NAMALWA (cell line): ENCODE measurements at places on chromosomes 16 and 17.

- DNase-seq = no peak
These were observed 98.8 kb upstream of the FAM20A start for GRCh38 chr17:68699936-68700335.

- DNase-seq = no peak
These were observed 168.4 kb upstream of the TBX2 start for GRCh38 chr17:61230972-61231820.

- peak; percentile 53 for DNase-seq
These were observed 77.1 kb upstream of the WSB1 start for GRCh38 chr17:27216836-27217235.

- DNase-seq = no peak
These were observed 20.0 kb downstream of the BRCA1 start for GRCh38 chr17:43105146-43105545.

GRCh38 chr16:82761858-82762257, 135.1 kb downstream of the CDH13 start:
- no peak for DNase-seq

- DNase-seq = no peak
These were observed 212.9 kb downstream of the CDH8 start for GRCh38 chr16:61823326-61823725.

DNA sequence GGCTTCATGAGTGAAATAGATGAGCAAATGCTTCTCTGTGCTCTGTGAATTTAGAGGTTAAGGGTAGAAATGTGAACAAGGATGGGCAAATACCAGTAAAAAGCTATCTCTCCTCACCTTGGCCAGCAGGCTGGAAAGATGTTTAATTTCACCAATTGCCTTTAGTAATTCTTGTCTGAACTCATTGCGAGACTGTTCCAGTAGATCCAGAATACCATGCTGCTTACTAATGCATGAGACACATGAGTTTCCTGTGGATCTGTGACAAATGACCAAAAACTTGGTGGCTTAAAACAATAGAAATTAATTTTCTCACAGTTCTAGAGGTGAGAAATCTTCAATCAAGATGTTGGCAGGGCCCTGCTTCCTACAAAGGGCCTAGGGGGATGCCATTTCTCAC, 9.3 kb upstream of the ZNF624 start:
- DNase-seq = no peak

GRCh38 chr17:77208217-77208808, 67.5 kb downstream of the SEC14L1 start:
- DNase-seq = no peak

- DNase-seq = no peak
These were observed at the start of gene PRSS36 for GRCh38 chr16:31149894-31150890. PRSS36 (minus strand) TSS chr16:31150066; CDS start chr16:31150035, 31 bp downstream.

GRCh38 chr17:13107676-13108235, 89.9 kb upstream of the ELAC2 start:
- DNase-seq = no peak

DNA sequence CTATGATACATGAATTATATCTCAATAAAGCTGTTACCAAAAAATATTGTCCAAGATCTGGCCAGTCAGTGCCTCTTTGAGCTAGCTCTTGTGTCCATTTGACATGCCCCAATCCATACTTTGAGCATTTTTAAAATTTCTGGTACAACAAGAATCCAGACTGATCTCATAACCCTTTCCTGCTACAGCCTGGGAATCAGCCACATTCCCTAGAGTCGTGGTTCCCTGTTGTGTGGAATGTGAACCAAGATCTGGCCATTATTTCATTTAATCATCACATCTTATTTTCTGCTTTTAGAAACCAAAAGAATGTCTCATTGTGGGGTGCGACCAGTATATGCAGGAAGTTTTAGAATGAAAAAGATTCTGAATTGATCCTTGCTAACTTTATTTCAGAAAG, 34.3 kb upstream of the RPRML start:
- DNase-seq = no peak

DNA sequence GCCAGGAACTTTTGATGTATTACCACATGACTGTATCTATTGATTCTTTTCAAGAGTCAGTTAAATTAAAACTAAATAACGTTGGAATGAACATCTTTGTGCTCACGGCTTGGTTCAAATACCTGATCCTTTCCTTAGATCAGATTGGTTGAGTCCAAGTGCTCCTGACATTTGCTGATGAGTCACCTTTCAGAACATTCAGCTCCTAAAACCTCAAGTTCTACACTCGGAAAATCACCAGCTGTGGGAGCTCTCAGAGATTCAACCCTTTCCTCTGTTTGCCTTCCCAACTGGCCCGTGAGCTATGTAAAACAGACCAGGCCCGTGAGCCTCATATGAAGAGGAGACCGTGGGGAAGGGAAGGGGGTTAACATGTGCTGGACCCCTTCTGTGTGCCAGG, 68.1 kb downstream of the RTN4RL1 start:
- DNase-seq = no peak

DNA sequence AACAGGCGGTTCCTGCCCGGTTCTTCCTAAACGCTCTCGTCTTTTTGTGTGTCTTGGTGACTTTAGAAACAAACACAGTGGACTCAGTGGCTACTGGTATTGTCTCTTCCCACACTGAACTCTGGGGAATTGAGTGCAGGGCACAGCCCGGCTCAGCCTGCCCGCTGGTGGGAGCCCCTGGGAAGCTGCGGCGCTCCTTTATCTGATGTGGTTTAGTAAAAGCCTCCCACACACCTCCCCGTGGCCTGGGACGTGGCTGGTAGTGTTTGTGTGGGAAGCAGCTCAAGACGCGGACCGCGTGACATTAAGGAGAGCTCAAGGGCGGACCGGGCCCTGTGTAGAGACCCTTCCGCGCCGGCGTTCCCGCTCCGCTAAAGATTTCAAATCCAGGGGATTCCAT, 55.4 kb upstream of the PVALEF start:
- DNase-seq = no peak

DNA sequence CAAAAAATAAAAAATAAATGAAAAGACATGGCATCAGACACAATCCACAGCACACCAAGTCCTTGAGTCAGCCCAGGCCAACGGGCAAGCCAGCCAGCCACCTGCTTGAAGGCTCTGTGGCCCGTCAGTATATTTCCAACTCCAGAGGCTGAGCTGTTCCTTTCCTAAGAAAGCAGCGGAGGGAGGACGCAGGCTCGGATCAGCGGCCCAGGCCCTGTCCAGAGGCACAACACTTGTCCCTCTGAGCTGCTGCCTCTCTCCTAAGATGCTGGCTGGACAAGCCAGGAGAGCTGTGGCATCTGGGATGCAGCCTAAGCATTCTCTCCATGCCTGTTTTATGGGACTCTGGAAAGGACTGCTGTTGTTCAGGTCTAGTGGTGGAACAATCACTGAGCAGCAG, 14.8 kb upstream of the NLRC3 start:
- no peak for DNase-seq
